Stimulated activated CD4-positive, alpha-beta T cell treated with anti-CD3 and anti-CD28 coated beads, TNF-alpha, amount 100 ng/mL, for 1 hour (primary cell): ENCODE measurements at places on chromosomes 16 and 17.

GRCh38 chr16:74713325-74713724 is 12.7 kb upstream of the MLKL start:
- no peak for DNase-seq

DNA sequence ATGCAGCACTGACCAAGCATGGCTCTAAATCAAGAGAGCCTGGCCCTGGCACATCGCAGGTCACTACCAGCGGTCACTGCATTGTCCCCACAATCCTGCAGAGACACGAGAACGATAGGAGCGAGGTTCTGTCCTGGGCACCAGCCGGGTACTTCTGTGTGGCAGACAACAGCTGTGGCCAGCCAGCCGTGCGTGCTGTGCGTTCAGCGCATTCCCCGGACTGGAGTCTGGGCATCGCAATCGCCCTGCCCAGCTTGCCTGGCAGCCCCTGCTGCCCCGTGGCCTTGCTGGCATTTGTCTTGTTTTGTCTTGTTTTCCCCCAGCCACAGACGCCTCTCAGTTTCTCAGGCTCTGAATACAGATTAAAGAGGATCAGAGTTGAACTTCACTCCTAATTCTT is 33.9 kb downstream of the COTL1 start:
- DNase-seq = no peak

DNA sequence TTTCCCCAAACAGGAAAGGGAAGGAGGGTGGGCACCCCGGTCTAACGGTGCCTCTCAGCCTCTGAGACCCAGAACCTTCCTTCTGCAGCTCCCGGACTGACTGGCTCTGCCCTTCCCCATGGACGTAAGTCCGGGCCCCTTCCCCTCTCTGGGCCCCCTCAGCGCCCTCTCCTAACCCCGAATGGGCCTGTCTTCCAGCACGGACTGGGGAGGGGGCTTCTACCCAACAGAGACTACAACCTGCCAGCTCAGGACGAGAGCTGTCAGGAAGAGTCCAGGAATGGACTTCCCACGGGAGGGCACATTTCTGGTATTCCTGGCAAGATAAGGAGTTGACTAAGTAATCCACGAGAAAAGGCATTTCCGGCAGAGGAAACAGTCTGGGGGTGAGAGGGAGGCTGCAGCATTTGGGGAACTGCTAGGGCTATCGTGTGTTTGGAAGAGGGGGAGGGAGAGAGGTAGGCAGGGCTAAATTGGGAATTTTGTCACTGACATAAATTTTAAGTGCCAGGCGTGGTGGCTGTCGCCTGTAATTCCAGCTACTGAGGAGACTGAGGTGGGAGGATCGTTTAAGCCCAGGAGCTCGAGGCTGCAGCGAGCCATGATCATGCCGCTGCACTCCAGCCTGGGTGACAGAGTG is 12.1 kb upstream of the ALDOA start:
- DNase-seq = no peak

GRCh38 chr17:80791758-80792284 is 199.8 kb upstream of the CHMP6 start:
- no peak for DNase-seq

GRCh38 chr16:79264237-79265109 is 336.1 kb downstream of the MAF start:
- DNase-seq = no peak

GRCh38 chr17:65398040-65398787 is 163.2 kb downstream of the AXIN2 start:
- DNase-seq = no peak
